Body of pancreas (tissue), 4 donors: ENCODE measurements at places on chromosomes 7 and 10. TPM values are rescaled to one million over a fixed set of nuclear protein-coding genes. Genes with fewer than 3 reads are reported as not detected.

GRCh38 chr7:120729245-120729644, 128.7 kb downstream of the TSPAN12 start:
- no peak overlapping the region for H3K27ac ChIP-seq
- no peak overlapping the region for H3K4me3 ChIP-seq
- DNase-seq, result peak; percentile 13
- no peaks in the 10 kb centered on the region for H3K4me1 ChIP-seq

Gene IRF5
- 15.3 TPM for total RNA-seq

Gene KIAA1217
- 36.9 TPM for total RNA-seq

- H3K36me3 ChIP-seq, result no peaks in the 10 kb centered on the region
- DNase-seq, result no peak
- H3K27ac ChIP-seq, result no peak overlapping the region
- no peaks in the 10 kb centered on the region for H3K4me1 ChIP-seq
- H3K27me3 ChIP-seq, result no peaks in the 10 kb centered on the region
These were observed 173.6 kb upstream of the NPS start for GRCh38 chr10:127375461-127375860.

DNA sequence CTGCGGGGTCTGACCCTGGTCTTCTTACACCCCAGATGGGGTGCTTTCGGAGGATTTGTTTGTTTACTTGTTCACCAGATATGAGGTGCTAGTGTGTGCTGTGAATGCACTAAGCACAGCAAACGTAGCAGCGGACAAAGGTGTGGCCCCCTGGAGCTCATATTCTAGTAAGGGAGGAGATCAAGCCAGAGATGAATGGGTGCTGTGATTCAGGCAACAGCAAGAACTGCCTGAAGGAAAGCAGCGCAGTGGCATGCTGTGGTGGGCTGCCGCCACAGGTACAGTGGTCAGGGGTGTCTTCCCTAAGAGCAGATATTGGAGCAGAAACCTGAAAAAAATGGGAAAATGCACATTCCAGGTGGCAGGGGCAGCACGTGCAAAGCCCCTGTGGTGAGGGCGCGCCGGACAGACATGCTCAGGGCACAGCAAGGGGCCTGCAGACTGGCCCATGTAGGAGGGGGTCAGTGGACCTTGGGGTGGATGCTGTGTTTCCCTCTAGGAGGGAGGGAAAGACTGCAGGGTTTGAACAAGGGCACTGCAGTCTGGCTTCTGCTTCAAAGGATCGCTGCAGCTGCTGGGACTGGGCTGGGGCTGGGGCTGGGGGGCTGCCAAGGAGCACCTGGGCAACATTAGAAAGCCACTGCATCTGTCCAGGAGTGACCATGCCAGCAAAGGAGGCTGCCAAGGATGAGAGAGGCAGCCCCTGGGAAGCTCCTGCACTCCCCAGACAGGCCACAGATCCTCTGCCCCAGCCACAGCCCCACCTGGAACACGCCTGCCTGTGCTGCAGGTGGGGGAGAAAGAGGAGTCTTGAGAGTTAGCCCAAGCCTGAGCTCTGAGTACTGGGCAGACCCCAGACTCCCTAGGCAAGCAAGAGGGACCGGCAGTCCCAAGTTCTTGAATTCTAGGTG, 927 bp upstream of the DEPP1 start:
- peaks cover 83% of the 10 kb centered on the region for H3K4me1 ChIP-seq
- DNase-seq, result peak; percentile 37

- no peaks in the 10 kb centered on the region for H3K36me3 ChIP-seq
- peak overlapping the region; percentile 96 for H3K27ac ChIP-seq
- peak; percentile 62 for DNase-seq
- no peaks in the 10 kb centered on the region for H3K27me3 ChIP-seq
These were observed 747 bp downstream of the GDI2 start for GRCh38 chr10:5812283-5813090.

DNA sequence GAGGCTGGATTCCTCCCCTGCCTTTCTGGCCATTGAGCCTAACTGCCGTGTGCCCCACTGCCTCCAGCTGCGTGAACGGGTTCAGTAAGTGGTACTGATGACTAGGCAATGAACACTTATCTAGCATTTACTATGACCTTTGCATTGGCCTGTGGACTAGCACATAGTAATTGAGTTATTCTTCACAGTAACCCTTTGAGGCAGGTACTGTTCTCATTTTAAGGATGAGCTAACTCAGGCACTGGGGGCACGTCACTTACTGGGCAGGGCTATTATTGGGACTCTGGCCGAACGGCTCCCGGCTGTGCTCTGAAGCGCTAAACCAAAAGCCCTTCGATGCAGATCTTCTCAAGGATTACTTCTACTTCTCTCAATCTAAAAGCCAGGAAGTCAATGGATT, 38.3 kb downstream of the WIPF3 start:
- H3K27ac ChIP-seq, result no peak overlapping the region
- no peaks in the 10 kb centered on the region for H3K36me3 ChIP-seq
- DNase-seq, result no peak
- no peak overlapping the region for H3K4me3 ChIP-seq
- peaks cover 5% of the 10 kb centered on the region for H3K4me1 ChIP-seq

DNA sequence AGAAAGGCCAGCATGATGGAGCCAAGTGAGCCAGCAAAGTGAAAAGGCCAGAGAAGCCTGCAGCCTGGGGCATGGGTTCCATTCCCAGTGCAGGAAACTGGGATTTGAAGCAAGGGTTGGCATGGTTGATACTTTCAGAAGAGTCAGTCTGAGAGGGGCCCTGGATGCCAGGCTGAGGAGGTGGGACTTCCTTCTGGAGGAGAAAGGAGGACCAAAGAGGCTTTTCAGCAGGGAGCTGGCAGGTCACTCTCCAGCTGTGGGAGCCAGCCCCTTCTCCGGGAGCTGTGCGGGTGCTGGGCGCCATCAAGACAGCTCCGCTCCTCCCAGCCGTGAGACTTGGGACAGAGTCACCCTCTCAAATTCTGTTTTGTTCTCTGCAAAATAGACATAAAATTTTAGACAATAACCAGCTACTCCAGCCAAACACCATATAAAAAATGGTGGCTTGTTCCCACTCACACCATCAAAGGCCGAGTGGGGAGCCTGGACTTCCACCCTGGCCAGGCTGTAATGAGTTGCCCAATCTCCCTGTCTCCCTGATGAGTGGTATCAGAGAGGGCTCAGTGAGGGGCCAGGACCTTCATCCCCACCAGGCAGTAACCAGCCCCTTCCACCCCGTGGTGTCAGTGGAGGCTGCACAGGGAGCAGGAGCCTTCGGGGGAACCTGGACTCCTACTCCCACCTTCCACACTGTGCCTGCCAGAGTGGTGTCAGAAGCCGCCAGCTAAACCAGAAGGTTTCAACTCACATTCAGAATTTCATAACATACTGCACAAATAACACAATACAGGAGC, 133.6 kb upstream of the RET start:
- no peaks in the 10 kb centered on the region for H3K36me3 ChIP-seq
- DNase-seq, result no peak
- no peak overlapping the region for H3K4me3 ChIP-seq
- peaks cover 14% of the 10 kb centered on the region for H3K4me1 ChIP-seq
- H3K27me3 ChIP-seq, result no peaks in the 10 kb centered on the region
- H3K27ac ChIP-seq, result no peak overlapping the region

DNA sequence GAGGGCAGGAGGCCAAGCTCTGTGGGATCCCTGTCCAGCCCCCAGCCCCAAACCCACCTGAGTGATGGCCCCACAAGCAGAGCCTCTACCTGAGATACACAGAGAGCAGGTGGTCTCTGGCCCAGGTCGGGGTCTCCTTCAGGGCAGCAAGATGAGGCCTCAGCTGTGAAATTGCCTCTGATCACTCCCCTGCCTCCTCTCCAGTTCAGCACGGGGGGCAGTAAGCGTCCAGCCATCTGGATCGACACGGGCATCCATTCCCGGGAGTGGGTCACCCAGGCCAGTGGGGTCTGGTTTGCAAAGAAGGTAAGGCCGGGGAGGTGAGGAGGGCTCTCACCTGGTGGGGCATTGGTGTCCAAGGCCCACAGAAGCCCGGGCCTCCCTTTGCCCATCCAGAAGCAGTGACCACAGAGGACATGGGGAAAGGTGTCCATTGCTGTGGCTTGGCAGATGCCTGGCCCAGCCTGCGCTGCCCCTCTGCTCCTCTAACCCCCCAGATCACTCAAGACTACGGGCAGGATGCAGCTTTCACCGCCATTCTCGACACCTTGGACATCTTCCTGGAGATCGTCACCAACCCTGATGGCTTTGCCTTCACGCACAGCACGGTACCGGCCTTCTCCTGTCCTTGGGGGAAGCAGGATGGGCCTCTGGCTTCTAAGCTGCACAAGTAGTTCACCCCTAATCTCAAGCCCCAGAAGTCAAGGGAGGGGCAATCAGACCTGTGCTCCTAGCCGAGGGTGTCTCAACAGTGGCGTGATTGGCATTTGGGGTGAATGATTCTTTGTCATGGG, 3.1 kb downstream of the CPA1 start:
- peaks cover 84% of the 10 kb centered on the region for H3K4me1 ChIP-seq
- no peaks in the 10 kb centered on the region for H3K27me3 ChIP-seq
- no peaks in the 10 kb centered on the region for H3K36me3 ChIP-seq
- peak overlapping the region; percentile 99 for H3K27ac ChIP-seq
- peak overlapping the region; percentile 58 for H3K4me3 ChIP-seq

Gene CCDC146
- total RNA-seq, result 3.3 TPM

DNA sequence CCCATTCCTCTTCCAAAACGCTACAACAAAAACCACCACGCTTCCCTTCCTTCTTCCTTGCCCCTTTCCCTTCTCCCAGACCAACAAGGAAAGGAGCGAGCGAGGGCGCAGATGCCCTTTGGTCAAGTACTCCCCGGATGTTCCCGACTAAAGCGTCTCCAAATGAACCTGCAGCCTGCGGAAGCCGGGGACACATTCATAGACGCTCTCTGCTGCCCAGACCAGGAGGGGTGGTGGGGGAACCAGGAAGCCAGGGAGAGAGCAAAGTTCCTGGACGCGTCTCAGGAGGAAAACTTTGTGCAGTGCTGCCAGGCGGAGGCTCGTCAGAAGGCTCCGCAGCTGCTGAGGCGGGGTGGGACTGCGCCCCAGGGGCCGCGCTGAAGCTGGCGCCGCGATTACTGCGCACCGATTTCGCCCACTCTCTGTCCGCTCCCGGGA, 754 bp downstream of the SEMA3D start:
- no peaks in the 10 kb centered on the region for H3K27me3 ChIP-seq
- H3K27ac ChIP-seq, result no peak overlapping the region
- H3K4me3 ChIP-seq, result no peak overlapping the region
- H3K4me1 ChIP-seq, result peaks cover 22% of the 10 kb centered on the region
- peak; percentile 9 for DNase-seq
- no peaks in the 10 kb centered on the region for H3K36me3 ChIP-seq

Gene CYP2C19
- total RNA-seq, result 0.78 TPM

- H3K27ac ChIP-seq, result no peak overlapping the region
- H3K27me3 ChIP-seq, result no peaks in the 10 kb centered on the region
- H3K4me3 ChIP-seq, result no peak overlapping the region
- H3K36me3 ChIP-seq, result peaks cover 6% of the 10 kb centered on the region
These were observed 31.2 kb upstream of the GARS1 start for GRCh38 chr7:30563326-30563942.

- no peak overlapping the region for H3K27ac ChIP-seq
- DNase-seq, result no peak
- H3K4me1 ChIP-seq, result no peaks in the 10 kb centered on the region
- no peaks in the 10 kb centered on the region for H3K27me3 ChIP-seq
- H3K4me3 ChIP-seq, result no peak overlapping the region
These were observed 234.7 kb downstream of the SKAP2 start for GRCh38 chr7:26629696-26630095.

GRCh38 chr7:130371046-130371445, 9.2 kb upstream of the CPA1 start:
- H3K27ac ChIP-seq, result peak overlapping the region; percentile 98
- no peaks in the 10 kb centered on the region for H3K27me3 ChIP-seq
- no peak overlapping the region for H3K4me3 ChIP-seq

GRCh38 chr10:80177781-80178636, 27.3 kb downstream of the ANXA11 start:
- H3K36me3 ChIP-seq, result no peaks in the 10 kb centered on the region
- no peak for DNase-seq
- no peaks in the 10 kb centered on the region for H3K27me3 ChIP-seq
- H3K27ac ChIP-seq, result no peak overlapping the region
- H3K4me1 ChIP-seq, result peaks cover 18% of the 10 kb centered on the region
